ENCODE measurements at places on chromosomes 5 and 9.

GRCh38 chr5:111574311-111574710 is 62.0 kb upstream of the STARD4 start:
- no peak for DNase-seq

- DNase-seq = peak; percentile 23
Measured at GRCh38 chr9:125812403-125812802, 65.2 kb downstream of the PBX3 start.

- DNase-seq = no peak
Measured at GRCh38 chr9:13648676-13649075, 369.2 kb upstream of the MPDZ start.

DNA sequence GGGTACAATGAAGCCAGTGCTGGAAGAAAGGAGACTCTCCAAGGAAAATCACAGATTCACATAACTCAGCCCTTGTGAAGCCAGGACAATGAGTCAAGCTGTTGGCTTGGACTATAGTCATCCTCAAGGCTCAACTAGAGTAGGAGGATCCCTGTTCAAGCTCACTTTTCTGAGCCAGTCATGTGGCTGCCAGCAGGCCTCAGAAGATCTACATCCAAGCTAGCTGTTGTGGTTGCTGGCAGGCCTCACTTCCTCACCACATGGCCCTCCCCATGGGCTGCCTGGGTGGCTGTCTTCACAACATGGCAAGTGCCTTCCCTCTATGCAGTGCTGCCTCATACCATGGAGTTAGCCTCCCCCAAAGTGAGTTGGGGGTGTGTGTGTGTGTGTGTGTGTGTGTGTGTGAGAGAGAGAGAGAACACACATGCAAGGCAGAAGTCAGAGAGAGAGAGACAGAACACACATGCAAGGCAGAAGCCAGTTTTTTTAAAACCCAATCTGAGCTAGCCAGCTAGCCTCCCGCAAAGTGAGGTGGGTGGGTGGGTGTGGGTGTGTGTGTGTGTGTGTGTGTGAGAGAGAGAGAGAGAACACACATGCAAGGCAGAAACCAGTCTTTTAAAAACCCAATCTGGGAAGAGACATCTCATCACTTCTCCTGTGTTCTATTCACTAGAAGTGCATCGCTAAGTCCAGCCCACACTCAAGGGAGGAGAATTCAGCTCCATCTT is 17.1 kb downstream of the SCAI start:
- peak; percentile 50 for DNase-seq

GRCh38 chr9:74770508-74771261 is 117.0 kb downstream of the TRPM6 start:
- DNase-seq = no peak

- no peak for DNase-seq
Measured at GRCh38 chr5:116554764-116555163, 19.9 kb downstream of the SEMA6A start.

DNA sequence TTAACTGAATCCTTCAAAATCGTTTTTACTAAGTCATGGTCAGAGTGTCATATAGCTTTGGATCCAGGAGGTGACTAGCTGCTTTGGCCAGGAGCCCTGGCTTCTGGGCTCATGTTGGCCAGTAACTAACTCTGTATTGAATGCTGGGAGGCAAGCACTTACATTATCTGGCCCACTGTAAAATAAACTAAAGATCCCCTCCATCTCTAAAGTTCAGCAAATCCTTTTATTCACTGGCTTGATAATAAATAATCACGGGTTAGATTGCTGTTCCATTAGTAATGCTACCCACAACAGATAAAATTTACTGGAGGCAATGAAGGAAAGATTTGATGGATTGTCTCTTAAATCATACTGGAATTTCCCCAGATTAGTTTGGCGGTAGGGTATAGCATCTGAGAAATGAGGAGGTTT is 382.2 kb upstream of the TLE4 start:
- no peak for DNase-seq

DNA sequence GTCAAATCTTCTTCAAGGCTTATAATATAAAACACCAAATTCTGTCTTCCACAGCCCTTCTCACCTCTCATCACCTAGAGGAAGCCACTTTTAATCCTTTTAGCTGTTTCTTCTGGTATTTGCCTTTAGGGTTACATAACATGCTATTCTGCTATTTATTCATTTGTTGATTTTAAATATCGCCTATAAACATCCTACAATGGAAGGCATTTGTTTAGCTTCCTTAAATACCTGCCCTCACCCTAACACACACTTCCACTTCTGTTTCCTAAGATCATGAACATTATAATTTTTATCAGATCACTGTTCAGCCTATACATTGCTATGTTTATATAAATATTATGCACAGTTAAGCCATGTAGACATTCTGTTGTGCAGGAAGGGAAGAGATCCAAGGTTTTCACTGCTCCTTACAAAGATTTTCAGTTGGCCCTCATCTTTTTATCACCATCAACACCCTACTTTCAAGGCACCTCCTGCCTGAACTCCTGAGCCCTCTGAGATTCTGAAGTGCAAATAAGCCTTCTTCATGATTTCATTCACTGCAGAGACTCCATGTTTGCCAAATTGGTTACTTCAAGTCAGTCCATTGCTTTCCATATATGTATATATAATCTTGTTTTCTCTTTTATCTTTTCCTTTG is 356.9 kb upstream of the ACTBL2 start:
- no peak for DNase-seq

DNA sequence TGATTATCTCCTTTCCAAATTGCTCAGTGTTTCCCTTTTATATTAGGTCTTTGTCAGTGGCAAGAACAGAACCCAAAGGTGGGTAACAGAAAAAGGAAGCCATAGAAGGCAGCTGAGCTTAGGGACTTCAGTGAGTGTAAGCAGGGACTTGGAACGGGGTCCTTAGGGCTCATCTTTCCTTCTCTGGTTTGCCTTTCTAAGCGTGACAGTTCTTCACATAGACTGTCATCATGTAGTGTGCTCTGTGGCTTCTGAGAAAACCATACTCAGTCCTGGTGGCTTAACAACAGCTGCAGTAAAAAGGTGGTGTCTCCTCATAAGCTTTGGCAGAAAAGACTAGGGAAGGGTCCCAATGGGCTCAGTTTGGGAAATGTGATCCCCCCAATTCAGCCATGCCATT is 108.8 kb downstream of the SLC12A2 start:
- DNase-seq = no peak

GRCh38 chr9:130140706-130141105 is 31.5 kb upstream of the NCS1 start:
- no peak for DNase-seq

DNA sequence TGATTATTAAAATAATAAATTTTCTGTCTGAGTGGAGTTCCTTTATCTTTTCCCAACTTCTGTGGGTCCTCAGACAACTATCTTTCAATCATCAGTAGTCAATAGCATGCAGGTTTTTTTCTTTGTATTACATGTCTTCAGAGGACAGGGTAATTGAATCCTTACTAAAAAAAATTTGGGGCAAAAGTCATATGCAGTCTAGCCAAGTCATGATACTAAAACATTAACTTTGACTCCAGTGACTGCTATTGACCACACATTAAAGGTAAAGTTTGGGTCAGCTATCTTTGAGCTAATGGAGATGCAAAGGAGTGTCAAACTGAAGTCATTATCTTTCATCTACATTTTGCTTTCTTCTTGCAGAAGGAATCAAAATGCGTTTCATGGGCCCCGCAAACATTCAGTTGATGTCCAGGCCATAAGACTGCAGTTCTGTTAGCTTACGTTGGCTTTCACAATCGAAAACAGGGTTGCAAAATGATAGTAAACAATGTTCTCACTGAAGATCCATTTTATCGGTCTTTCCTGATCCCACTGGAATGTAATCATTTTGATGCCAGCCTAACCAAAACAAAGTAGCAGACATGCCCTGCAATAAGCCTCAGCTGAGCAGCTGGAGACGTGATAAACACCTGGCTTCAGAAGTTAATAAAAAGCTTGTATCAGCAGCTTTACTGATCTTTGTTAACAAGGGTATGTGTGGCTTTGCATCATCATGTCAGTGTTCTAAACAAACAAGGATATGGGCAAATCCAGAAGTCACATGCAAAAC is 186.1 kb upstream of the PRLR start:
- no peak for DNase-seq

DNA sequence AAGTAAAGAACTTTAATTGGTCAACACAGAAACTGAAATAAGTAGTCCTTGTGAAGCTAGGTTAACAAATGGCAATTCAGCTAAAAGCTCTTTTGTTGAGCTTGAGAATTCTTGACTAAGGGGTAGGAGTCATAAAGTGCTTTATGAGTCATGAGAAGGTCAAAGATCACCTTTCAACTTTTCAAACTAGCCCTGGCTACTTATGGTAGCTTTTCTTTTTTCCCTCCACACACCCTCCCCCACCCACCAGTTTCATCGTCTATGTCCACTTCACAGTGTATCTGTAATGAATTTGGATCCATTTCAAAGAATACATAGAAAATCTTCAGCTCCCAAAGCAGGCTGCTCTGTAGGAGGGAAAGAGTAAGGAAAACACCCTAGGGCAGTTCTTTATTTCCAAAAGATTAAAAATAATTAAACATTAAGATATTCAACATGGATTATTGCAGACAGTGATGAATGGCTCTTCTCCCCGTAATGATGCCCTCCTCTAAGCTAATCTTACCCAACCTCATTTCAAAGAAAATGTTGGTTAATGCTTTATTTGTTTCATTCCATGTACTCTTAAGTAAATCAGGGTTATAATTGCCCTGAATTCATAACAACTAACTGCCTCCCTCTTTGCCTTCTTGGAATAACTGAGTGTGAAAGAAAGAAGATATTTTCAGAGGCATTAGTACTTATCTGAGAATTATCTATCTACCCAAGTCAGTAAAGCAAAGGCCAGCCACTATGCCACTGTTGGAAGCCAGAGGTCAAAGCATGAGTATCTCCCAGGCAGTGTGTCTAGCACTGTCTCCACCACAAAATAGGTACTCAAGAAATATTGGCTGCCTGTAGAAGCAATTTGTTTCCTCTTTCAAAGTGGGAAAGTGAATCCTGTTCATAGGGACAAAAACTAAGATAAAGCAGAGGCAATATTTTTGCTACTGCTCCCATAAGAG is 290.6 kb downstream of the PIK3R1 start:
- DNase-seq = no peak

DNA sequence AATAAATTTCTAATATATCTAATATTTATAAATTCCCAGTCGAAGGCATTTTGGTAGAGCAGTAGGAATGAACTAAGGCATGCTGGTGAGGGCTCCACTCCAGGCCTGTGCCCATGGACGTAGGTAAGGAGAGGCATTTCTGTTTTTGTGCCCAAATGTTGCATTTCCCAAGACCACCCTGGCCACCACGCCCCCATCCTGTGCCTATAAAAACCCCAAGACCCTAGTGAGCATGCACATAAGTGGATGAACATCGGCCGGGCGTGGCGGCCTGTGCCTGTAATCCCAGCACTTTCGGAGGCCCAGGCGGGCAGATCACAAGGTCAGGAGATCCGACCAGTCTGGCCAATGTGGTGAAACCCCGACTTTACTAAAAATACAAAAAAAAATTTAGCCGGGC is 10.1 kb upstream of the MTMR12 start:
- DNase-seq = no peak

DNA sequence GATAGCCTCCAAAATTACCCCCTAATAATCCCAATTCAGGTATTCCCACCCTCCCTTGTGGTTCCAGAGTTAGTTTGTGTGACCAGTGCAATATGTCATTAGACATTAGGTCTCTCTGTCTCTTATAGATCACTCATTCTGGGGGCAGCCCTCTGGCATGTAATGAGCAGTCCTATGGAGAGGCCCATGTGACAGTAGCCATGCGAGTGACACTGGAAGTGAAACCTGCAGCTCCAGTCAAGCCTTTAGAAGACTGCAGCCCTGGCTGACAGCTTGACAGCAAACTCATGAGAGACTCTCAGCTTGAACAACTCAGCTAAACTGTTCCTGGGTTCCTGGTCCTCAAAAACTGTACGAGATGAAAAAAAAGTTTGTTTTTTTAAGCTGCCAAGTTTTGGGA is 54.0 kb upstream of the HSPB3 start:
- DNase-seq = no peak

GRCh38 chr5:153470736-153471135 is 19.7 kb upstream of the GRIA1 start:
- no peak for DNase-seq

DNA sequence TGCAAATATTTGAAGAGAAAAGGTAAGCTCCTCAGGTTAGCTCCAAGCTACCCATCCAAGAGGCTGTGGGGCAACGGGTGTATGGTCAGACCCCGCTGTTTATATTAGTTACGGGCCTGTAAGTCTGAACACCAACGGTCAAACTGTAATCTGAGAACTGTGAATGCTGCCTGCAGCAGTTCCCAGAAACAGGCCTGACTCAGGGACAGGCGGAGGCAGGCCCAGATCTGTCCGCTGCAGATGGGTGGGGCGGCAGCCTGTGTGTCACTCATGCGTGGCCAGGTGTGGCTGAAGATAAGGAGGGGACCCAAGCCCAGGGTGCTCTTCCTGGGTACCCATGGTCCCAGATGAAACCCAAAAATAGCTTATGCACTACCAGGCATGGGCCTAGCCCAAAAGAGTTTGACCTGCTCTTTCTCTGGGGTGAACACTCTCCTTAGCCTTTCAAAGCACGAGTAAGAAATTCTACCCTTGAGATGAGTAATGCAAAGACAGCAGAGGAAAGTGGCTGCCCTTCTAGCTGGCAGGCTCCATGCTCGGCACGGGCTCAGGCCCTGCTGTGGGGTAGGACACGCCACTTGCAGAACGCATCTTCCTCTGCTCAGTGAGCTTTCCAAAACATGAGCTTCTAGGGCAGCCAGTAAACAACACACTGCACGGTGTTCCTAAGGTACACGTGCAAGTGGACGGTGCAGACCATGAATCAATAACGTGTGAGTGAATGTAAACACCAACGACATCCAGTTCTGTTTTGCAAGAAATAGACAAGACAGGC is 9.1 kb downstream of the UBAC1 start:
- DNase-seq = no peak

DNA sequence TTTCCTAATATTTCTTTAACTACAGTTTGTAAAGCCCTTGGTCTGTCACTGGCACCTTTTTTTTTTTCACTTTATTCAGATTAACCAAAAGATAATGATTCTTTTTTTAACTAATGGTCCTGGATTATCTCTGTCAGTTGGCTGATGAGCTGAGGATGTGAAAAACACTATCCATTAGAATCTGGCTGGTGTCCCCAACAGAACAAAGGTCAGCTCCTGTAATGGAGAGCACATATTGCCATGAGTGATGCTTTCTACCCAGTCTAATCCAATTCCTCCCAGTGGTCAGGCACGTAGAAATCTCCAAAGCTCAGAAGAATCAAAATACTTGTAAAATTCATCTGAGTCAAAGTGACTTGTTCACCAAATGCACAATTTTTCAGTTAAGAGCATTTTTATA is 491.7 kb upstream of the PIK3R1 start:
- DNase-seq = no peak

Data from GM12878 (cell line).